Activated CD4-positive, alpha-beta T cell treated with anti-CD3 and anti-CD28 coated beads, Interleukin-2, amount 50 U/mL, for 1 hour (primary cell): ENCODE measurements at places on chromosomes 3 and 15.
A peak's percentile ranks its signal among the peaks of the same experiment; 100 is the strongest.

DNA sequence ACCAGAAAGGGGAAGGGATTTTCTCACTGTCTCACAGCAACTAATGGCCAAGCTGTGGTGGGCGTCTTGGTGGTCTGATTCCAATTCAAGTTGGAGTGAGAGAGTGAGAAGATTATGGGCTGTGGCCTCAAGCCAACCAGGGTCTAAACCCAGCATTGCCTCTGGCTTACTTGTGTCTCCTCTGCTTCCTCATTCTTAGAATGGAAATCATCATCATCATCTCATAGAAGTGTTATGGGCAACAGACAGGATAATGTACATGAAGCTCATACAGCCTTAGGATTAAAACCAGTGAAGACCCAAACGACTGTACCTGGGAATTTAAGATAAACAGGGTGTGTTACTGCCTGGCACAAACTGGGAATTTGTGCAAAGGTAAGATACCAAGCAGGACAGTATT is 29.1 kb upstream of the IREB2 start:
- DNase-seq = no peak

- no peak for DNase-seq
Observed at GRCh38 chr3:20141851-20142250, 44.2 kb downstream of the SGO1 start.

- DNase-seq = no peak
Observed at GRCh38 chr3:58725326-58725853, 58.8 kb upstream of the FAM3D start.

DNA sequence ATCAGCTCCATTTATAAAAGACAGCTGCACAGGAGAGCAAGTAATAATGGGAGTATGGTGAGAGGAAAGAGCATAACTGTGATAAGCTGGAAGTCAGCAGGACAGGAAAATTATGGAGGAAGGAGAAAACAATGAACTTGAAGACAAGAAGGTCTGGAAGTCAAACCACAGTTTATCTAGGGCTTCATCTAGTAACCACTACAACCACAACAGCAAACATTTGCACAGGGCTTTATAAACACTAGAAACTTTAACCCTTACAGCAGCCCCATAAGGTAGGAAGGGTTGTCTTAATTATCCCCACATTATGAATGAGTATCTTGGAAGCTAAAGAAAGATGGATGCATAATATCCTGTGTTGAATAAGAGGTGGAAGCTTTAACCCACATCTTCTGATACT is 820.8 kb downstream of the IGSF11 start:
- DNase-seq = no peak

GRCh38 chr3:45635475-45636256 is 41.1 kb downstream of the LIMD1 start:
- no peak for DNase-seq

DNA sequence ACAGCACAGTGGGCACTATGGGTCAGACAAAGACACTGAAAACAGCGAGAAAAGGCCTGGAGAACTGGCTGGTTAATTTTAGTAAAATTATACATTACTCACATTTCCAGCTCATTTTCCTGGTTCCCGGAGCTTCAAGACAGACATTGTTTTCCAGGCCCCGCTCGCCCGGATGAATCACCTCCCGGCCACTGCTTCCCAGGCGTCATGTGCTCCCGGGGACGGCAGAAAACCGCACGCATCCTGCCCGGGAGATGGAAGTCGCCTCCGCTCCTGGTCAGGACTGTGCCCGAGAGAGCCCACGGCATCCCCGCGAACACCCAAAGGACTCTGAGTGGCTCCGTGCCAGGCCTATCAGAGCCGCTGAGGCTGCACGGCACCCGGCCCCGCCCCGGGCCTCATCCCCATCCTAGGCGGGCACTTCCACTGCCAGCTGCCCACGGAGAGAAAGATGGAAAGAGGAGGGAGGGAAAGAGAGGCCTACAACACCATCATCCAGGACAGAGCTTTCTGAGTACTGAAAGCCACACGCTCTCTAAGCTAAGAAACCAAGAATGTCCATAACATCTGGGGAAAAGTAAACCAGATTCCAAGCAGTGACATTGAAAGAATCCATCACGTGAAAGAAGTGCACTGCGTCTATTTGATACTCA is 75.1 kb downstream of the VGLL4 start:
- DNase-seq = no peak

- DNase-seq = no peak
Observed at GRCh38 chr15:36282821-36283220, 296.6 kb upstream of the CDIN1 start.

GRCh38 chr3:72661115-72661457 is 187.2 kb downstream of the SHQ1 start:
- no peak for DNase-seq

DNA sequence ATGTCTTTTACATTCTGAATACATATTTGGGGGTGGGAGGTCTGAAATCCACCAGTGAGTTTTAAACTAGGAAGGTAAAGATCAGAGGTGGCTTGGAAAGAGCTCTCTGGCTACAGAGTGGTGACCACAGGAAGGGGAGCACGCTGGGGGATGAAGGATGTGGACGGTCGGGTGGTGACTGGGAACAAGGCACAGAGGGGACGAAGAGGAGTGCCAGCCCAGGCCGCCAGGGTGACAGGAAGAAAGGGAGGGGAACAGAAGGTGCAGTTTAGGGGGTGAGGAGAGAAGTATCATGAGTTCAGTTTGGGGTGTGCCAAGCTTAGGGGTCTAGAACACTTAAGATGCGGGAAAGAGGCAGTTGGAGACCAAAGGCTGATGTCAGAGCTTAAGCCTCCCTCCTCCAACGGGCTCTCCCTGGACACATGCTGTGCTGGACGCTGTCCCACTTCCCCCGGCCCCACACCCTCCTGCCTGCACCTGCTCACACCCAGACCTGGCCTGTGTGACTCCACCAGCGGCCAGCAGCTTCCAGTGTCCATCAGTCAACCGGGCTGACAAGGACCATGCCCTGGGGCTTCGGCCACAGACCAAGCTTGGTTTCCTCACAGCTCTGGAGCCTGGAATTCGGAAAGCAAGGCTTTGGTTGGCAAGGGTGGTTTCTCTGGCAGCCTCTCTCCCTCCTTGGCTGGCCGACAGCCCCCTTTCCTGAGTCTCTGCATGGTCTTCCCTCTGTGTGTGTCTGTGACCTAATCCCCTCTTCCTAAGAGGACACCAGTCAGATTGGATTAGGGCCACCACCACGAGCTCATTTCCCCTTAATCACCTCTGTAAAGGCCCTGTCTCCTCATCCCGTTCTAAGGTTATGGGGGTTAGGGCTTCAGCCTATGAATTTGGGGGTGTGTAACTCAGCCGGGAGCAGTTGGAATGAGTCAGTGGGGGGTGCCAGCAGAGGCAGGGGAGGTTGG is 120.4 kb upstream of the IQSEC1 start:
- no peak for DNase-seq

- peak; percentile 26 for DNase-seq
Observed at GRCh38 chr15:70196372-70197316, 98.9 kb upstream of the TLE3 start.

DNA sequence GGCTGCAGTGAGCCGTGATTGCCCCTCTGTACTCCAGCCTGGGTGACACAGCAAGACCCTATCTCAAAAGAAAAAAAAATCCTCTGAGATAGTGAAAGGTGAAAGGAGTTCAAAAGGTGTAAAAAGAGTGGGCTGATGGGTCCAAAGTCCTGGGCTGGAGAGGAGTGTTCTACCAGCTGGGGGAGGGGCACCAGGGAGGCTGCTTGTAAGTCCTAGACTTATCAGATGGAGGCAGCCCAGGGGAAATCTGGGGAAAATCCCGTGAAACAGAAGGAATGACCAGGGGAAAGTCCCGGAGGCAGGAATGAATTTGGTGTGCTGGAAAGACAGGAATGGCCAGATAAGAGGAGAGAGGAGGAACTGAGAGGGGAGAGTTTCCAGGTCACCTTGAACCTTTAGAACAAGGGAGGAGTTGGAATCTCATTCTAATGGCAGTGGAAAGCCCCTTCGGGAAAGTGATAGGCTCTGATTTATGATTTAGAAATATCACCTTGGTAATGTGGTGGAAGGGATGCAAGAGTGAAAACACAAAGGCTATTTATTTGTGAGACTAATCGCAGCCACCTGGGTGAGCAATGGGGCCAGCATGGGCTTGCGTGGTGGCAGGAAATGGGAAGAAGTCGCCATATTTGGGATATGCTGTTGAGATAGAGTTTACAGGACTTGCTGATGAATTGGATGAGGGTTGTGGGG is 23.4 kb upstream of the PPP4R2 start:
- DNase-seq = no peak

DNA sequence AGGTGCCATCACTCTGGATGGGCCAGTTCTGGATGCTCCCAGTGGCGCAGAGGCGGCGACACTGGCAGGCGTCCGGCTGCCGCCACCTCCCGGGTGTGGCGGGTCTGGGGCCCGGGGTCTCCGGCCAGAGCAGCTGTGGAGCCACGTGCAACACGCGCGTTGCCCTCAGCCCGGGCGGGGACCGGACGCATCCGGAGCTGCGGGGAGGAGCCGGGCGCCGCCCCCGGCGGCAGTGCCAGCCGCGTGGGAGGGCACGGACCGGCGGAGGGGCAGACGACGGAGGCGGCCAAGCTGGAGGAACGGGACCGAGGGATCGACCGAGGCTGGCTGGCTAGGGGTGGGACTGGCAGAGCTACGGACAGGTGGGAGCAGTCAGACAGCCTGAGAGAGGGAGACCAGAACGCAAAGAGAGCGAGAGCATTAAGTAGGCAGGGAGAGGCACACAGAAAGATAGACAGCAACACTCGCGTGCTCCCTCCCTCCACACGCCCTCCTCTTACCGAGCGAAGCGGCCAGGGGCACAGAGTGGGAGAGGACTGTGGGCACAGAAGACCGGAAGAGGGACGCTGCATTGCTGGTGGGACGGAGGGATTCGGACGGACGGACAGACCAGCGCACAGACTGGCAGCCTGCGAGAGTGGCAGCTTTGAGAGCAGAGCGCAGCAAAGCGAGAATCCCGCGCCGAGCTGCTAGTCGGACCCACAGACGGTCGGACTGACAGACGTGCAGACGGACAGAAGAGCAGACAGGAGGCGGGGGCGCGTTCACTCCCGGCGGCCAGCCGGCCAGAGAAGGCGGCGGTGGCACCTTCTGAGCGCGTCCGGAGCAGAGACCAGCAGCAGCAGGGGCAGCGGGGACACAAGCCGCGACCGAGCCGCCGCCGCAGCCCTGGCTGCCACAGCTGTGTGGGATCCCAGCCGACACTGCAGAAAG is at the start of gene ARPP21:
TSS of gene ARPP21 (plus strand) at position 272 of the 933 bp plus-strand sequence. CDS start 42,227 bp downstream, outside the sequence.
- DNase-seq = no peak

DNA sequence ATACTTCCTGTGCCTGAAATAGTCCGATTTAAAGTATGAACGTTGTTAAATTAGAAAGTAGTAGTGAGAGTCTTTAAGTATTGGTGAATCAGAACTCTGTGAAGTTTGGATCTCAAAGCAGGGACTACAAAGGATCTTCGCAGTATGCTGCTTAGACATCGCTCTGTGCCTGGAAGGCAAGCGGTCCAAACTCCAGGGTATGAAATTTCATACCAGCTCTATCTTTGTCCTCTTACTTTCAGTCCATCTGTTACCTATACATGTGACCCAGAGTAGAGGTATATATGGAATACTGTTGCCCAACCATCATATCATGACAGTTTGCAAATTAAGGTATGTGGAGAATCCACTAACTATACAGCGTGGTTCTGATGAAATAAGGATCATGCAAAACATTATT is 34.5 kb downstream of the VPS8 start:
- no peak for DNase-seq
